Stimulated activated CD4-positive, alpha-beta T cell treated with anti-CD3 and anti-CD28 coated beads, Interleukin-1b, Interleukin-23, amount 100 ng/mL, for 4 hours (primary cell): ENCODE measurements at places on chromosomes 4 and X.
A peak's percentile ranks its signal among the peaks of the same experiment; 100 is the strongest.

- no peak for DNase-seq
Observed at GRCh38 chr4:80010316-80010715, 62.7 kb downstream of the ANTXR2 start.

DNA sequence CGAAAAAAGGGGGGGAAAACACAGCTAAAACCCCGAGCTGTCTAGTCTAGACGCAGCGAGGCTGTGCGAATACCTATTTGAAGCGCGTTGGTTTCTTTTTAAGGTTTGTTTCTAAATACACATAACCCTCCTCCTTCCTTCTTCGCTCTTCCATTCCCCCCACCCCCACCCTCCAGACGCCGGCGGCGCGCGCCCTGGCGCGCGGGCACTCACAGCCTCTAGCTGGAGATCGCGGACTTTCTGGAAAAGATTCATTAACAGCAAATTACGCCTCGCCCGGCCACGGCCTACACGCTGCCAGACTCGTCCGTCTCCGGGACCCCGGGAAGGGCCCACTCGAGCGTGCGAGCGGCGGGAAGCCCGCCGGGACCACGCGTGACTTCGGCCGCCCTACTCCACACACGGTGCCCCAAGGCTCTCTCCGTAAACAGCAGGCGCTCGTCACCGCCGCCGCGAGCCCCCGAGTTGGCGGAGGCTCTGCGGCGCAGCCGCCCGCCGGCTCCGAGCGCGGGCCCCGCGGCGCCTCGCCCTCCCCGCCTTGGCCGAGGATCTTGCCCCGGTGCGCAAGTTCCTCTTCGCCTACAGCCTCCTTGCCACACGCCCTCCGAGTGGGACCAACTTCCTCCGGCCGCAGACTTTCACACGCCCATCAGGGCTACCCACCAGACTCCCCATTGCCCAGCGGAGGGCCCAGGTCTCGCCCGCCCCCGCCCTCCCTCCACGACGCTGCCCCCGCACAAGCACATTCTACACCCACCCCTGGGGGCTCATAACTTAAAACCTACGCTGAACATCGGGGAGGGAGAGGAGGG, 2.0 kb downstream of the BCOR start:
- DNase-seq: no peak

GRCh38 chr4:74631988-74632387, 162.3 kb downstream of the BTC start:
- no peak for DNase-seq

- no peak for DNase-seq
Observed at GRCh38 chrX:71873459-71873833, 37.2 kb upstream of the NHSL2 start.

DNA sequence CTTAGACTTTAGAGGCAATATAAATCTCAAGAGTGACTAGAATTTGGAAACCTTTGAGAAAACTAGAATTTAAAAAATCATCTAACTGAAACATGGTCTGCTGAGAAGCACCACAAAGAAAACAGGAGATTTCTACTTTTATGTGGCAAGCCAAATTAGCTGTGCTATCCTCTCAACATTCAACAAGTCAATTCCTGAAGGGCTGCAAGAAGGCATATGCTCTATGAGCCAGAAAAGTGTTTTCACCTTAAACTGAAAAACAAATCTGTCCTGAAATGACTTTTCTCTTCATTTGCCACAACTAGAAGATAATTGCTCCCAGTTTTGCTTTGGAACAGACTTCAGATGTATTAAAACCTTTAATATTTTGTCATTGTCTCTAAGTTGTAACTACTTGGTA, 263.2 kb upstream of the EDNRA start:
- DNase-seq: no peak

DNA sequence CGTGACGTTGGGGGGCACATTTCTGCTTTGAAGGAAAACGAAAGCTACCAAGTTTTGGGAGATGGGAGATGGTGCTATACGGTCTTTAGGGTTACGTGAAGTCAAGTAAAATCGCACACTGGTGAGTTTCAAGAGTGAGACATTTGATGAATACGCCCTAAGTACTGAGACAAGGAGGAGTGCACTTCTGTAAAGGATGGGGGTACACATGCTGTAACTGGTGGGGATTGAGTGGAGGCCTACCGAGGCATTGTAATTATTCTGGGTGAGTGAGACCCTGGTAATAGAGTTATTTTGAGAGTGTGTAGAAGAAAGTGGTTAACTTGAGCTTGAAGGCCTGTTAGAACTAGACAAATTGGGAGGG, 536 bp downstream of the SH3BGRL start:
- no peak for DNase-seq

GRCh38 chr4:16726368-16727050, 171.9 kb downstream of the LDB2 start:
- no peak for DNase-seq

- no peak for DNase-seq
Observed at GRCh38 chrX:1165535-1166196, 46.8 kb downstream of the CRLF2 start.

DNA sequence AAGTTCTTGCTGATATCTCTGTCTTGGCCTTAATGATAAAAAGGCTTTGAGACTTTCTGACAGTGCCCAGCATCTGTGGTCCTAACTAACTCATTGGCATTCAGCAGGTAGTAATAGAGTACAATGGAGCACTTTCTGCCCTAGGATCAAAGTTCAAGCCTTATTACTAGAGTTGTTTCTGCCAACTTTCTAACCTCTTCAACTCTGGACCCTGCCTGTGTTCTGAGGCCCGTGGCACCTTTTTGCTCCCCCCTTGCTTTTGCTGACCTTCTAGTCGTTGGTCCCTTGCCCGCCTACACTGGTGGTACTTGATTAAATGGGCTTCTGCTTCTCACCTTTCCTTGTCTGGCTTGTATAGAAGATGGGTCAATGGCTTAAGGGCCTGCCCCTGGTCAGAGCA, 126.3 kb downstream of the PPARGC1A start:
- no peak for DNase-seq

DNA sequence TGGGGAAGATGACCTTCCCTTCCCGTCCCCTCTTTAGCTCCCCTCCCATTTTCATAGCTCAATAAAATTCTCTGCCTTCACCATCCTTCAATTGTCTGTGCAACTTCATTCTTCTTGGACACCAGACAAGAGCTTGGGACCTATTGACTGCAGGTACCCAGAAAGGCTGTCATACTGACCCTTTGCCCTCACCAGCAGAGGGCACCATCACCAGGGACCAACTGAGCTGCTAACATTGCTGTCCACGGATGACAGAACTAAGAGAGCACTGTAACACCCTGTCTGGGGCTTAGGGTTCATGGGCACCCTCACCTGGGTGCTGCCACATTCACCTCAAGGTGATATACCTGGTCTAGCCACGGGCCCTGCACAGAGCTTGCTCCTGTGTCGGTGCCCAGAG, 141.3 kb upstream of the VCX3B start:
- DNase-seq: no peak

- no peak for DNase-seq
Observed at GRCh38 chr4:8858701-8859210, 12.9 kb downstream of the HMX1 start.

GRCh38 chr4:130054908-130055307, 959.0 kb downstream of the C4orf33 start:
- no peak for DNase-seq

GRCh38 chr4:157405070-157405469, 184.5 kb downstream of the GRIA2 start:
- no peak for DNase-seq

- no peak for DNase-seq
Observed at GRCh38 chr4:105950701-105951100, 55.4 kb downstream of the NPNT start.

- DNase-seq: peak; percentile 70
Observed at GRCh38 chrX:68827848-68828624, 785 bp upstream of the EFNB1 start.

- DNase-seq: no peak
Observed at GRCh38 chr4:157048248-157048647, 27.7 kb upstream of the GLRB start.

DNA sequence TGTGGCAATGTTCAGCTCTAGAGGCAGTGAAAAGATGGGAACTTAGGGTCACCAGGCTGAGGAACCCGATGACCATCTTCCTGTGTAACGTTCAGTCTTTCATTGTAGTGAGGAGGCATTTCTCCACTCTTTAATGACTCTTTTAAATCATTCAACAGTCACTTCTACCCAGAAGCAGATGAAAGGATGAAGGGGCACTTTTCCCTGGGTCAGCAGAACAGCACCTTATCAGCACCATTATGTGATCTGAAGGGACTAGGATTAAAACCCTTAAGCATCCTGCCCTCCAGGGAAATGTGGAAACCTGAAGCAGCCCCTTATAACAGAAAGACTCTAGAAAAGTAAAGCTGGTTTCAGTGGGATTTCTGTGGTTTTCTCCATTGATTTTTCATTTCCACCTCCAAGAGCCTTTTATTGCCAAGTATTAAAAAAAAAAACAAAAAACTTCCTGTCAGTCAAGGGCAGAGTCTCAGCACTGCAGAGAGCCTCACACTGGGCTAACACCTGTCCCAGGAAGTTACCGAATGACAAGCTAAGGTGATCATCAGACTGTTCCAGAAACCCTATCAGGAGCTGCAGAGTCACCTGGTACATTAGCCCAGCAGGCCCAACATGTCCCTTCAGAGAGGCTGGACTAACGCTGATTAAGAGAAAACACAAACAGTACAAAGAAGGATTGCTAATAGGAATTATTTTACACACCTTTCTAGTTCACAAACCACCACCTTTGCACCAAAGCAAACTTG, 185.9 kb downstream of the SHROOM3 start:
- DNase-seq: no peak

DNA sequence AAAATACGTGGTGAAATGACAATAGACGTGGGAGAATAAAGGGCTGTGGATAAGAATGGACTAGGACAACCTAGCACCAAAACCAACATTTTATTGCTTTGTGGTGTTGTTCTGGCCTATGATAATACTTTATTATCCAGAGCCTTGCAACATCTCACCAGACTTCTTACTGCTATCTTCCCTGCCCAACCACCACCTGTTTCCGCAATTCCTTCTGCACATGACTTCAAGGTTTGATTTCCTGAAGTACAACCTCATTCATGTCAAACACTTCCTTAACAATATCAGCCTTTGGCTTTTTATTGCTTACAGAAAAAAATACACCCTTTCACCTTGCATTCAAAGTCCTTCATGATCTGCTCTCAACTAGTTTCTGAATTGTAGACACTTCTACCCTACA, 84.8 kb downstream of the RTL3 start:
- no peak for DNase-seq

DNA sequence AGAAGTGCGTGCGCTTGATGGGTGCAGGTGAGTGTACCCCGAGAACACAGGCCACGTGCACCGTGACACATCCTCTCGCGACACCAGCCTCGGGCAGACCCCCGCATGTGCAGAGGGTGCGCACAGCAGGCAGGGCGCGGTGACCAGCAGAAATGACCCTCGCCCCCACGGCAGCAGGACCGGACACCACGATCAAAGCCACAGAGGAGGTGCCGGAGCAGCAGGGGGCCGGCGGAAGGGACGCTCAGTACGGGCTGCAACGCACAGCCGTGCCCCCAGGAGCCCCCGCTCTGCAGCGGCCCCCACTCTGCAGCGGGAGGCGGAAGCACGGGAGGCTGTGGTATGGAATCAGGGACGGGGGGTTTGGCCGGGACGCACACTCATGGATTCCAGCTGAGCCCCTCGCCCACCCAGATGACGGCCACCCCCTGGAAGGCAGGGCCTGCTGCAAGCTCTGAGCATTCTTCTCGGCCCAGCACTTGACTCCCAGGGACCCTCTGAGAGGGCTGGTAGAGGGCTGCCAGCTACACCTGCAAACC, 17.1 kb downstream of the PPP2R3B start:
- DNase-seq: no peak

- no peak for DNase-seq
Observed at GRCh38 chr4:47359891-47360290, 103.6 kb downstream of the COMMD8 start.

- DNase-seq: no peak
Observed at GRCh38 chrX:115591856-115592842, 31.2 kb downstream of the PLS3 start.

DNA sequence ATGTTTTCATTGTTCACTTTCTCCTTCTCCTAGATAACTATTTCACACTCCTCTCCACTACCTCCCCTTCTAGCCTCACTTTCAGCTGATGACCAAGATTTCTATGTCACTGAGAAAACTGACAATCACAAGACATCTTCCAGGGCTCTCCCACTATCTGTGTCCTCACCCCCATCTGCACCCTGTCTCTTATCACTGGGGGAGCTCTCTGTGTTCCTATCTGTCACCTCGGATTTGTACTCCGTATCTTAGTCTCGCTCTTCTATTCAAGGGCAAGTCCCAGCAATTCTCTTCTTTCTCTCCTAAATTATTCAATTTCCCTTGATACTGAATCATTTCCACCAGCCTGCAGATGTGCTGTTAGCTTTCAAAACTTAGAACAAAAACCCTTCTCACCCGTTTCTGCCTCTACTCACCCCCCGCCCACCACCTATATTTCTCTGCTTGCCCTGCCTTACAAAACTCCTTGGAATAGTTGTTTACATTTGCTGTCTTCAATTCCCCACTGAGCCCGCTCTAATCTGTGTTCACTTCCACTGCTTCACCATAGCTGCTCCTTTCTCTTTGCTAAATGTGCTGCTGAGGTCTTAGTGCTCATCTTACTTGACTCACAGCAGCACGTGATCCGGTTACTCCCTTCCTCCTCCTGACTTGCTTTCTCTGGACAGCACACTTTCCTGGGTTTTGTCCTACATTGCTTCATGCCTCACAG, 293.2 kb downstream of the UNC5C start:
- DNase-seq: no peak

DNA sequence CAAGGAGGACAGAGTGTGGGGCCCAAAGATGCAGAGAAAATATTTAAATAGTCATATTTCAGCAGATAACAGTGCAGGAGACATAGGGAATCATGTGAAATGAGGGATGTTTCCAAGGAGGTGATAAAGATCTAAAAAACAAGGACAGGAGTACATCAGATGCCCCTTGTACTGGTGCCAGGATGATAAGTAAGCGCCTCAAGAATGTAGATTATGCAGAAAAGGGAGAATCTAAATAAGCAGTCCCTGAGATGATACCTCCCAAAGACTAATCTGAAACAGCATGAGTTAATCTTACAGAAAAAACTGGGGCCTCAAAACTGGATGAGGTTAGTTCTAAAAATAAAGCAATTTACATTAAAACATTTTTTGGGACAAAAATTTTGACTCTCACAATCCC, 136.1 kb upstream of the WDFY3 start:
- no peak for DNase-seq

- DNase-seq: no peak
Observed at GRCh38 chrX:79146640-79147390, 2.3 kb downstream of the GPR174 start.

GRCh38 chr4:22435652-22436051, 80.2 kb downstream of the ADGRA3 start:
- DNase-seq: no peak

GRCh38 chr4:139816856-139817255, 151.2 kb downstream of the MGST2 start:
- DNase-seq: no peak

- DNase-seq: no peak
Observed at GRCh38 chr4:8871417-8872401, at the start of gene HMX1. Gene HMX1, minus strand, starts transcription at chr4:8871839. Its CDS starts 225 bp downstream, at chr4:8871614.
